ENCODE measurements at places on chromosomes 7 and 10. TPM values are rescaled to one million over a fixed set of nuclear protein-coding genes. Genes with fewer than 3 reads are reported as not detected.

Gene TPK1
- total RNA-seq: 11.3 TPM

Gene VCL
- total RNA-seq: 99.8 TPM

Gene FAM3C
- 98.3 TPM for total RNA-seq

Gene CDK6
- 69.9 TPM for total RNA-seq

Gene GRM8
- 19.6 TPM for total RNA-seq

Gene CPN1
- not detected for total RNA-seq

Gene MMD2
- total RNA-seq: 5.7 TPM

Data from camera-type eye (tissue), 1 donor.